ENCODE measurements at places on chromosomes 2 and 18. TPM values are rescaled to one million over a fixed set of nuclear protein-coding genes. Genes with fewer than 3 reads are reported as not detected.

GLS gene
- 221 TPM for total RNA-seq

PFN4 gene
- total RNA-seq = not detected

LOXHD1 gene
- total RNA-seq = not detected

ST3GAL5 gene
- 28.9 TPM for total RNA-seq

FAP gene
- total RNA-seq = not detected

SP100 gene
- 190 TPM for total RNA-seq

OXER1 gene
- total RNA-seq = not detected

SLC4A5 gene
- total RNA-seq = 3.2 TPM

CYTIP gene
- 1,319 TPM for total RNA-seq

CHCHD5 gene
- total RNA-seq = 25.7 TPM

ST8SIA5 gene
- 0.17 TPM for total RNA-seq

ADRA2B gene
- total RNA-seq = not detected

CTAGE1 gene
- total RNA-seq = not detected

FOXD4L1 gene
- 0.17 TPM for total RNA-seq

TXNL4A gene
- 143 TPM for total RNA-seq

DPP10 gene
- total RNA-seq = not detected

POTEJ gene
- total RNA-seq = not detected

DNAJB2 gene
- total RNA-seq = 47.9 TPM

DAPL1 gene
- total RNA-seq = not detected

FARSB gene
- total RNA-seq = 27.7 TPM

RTP5 gene
- not detected for total RNA-seq

NR4A2 gene
- 2.7 TPM for total RNA-seq

MC5R gene
- not detected for total RNA-seq

PROM2 gene
- 0.95 TPM for total RNA-seq

TFPI gene
- total RNA-seq = 0.56 TPM

DUSP2 gene
- total RNA-seq = 30.9 TPM

NEUROD1 gene
- not detected for total RNA-seq

CROCC2 gene
- total RNA-seq = not detected

ATOH8 gene
- total RNA-seq = not detected

COL4A4 gene
- 0.62 TPM for total RNA-seq

MRO gene
- not detected for total RNA-seq

OSBPL6 gene
- 0.42 TPM for total RNA-seq

RASGRP3 gene
- total RNA-seq = 26.2 TPM

KCNE4 gene
- total RNA-seq = not detected

CAPN14 gene
- 0.43 TPM for total RNA-seq
